ENCODE measurements at places on chromosomes 16 and 17.
A peak's percentile ranks its signal among the peaks of the same experiment; 100 is the strongest.

DNA sequence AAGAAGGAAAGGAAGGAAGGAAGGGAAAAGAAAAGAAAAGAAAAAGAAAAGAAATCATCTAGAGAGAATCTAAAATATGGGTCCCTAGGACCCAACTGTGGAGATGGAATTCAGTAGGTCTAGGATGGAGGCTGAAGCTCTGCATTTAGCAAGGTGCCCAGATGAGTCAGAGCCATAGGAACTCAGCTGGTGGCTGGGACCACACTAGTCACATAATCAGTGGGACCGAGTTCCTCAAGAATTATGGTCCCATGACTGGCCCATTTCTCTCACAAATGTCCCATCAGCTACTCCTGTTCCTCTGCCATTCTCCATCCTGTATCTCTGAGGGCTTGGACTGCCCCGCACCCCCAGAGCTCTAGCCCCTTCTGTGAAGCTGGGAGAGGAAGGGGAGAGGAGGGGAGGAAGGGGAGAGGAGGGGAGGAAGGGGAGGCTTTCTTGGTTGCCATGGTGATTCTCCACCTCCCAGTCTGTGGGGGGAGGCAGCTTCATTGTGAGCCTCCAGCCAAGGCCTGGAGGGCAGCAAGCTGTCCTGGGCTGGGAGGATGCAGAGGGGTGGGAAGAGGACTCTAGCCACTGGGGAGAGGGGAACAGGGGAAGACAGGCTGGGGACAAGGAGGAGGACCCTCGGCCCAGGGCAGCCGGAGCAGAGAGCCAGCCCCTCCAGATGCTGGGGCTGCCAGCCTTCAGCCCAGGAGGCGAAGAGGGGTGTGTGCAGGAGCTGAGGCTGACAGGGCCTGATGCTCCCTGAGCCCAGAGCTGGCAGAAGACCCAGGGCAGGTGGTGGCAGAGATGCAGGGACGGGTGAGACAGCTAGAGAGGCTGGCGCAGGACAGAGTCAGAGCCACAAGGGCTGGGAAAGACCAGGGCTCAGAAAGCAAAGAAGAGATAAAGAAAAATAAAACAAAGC is 37.8 kb upstream of the LHX1 start:
- no peak for DNase-seq

- DNase-seq, result no peak
These were observed 6.0 kb downstream of the NAGPA start for GRCh38 chr16:5027575-5028235.

GRCh38 chr17:39063681-39064069 is 87.8 kb downstream of the PLXDC1 start:
- no peak for DNase-seq

DNA sequence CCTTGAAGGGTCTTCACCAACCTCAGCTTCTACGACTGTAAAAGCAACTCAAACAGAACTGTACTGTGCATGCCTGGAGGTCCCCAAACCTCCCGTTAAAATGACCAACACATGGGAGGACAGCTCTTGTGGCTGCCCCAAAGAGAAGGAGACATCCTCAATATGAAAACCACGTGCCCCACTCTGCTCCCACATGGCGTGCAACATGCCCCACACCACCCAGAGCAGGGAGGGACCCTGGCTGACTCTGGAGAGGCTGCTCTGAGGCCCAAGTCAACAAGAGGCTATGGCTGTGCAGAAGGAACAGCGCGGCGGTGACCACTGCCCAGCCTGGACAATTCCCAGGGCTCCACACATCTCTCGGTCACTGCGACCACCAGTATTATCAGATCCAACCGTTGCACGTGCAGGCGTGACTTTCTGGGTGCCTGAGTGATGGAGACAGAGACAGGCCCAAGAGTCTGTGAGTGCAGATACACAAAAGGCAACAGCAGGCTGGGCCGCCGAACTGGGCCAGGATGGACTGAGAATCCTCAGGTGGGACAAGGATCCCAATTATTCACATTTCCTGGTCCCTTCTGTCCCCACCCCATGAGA is 1.4 kb downstream of the PLD6 start:
- DNase-seq, result no peak

DNA sequence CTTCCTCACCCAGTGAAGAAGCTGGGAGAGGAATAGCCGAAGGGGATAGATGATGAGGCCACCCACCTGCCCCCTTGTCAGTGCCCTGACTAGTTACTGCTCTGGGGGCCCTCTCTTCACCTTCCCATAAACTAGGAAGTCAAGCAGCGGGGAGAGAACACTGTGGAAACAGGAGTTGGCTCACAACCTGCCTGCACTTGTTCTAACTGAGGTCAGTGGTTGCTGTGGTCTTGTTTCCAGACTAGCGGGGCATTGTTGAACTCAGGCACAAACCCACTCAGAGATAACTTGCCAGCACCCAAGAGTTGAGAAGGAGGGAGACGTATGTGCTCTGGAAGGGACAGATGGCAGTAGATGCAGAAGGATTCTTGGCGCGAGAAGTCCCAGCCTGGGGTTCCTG is 48.6 kb upstream of the DDX52 start:
- no peak for DNase-seq

- no peak for DNase-seq
These were observed 39.7 kb downstream of the NUP93 start for GRCh38 chr16:56769677-56770076.

- DNase-seq, result no peak
These were observed 119.9 kb upstream of the SMURF2 start for GRCh38 chr17:64781810-64782555.

DNA sequence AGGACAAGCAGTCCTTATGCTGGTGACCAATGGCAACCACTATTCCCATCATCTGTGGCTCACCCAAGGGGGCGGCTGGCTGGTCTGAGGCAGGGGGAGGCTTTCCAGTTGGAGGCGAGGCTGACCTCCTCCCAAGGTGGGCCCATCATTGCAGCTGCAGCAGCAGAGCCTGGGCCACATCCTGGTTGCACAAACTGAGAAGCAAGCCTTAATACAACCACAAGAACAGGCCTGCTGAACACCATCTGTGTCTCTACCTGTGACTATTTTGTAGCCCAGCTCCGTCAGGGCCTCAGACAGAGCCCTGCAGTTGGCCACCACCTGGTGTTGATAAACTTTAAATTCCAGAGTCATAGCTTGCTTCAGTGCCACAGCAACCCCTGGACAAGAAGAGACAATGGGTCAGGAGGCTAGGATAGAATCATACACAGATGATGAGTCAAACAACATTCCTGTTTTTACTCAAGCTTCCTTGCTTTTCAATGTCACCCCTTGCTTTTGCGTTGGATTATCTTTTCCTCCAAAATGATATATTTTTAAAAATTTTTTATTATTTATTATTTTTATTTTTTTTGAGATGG is 17.9 kb downstream of the SMCR8 start:
- no peak for DNase-seq

GRCh38 chr16:9199311-9199710 is 107.9 kb downstream of the HAPSTR1 start:
- no peak for DNase-seq

DNA sequence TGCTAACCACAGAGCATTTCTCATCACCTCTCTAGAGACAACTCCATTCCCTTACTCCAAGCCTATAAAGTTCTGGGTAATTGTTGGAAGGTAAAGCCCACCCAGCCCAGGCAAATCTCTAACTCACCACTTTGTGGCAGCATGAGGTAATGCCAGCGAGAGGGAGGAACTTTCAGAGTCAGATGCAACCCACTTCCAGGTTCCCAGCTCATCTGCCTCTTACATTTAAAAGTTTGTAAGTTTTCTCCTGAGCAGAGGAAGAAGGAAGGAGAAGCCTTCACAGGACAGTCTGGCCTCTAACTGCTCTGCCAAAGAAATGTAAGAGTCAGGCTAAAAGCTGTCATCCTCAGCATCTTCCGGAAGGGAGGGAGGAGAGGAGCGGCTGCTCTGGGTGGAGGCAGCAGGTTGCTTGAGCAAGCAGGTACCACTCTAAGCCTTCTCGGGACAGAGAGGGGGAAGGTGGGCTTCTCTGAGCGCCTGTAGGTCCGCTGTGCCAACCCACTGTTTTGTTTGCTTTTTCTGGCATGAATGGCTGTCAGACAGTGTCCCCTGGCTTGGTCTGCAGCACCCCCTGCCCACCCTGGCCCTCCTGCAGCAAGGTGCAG is 1.0 kb downstream of the ZNF319 start:
- DNase-seq, result peak; percentile 69

GRCh38 chr16:85067426-85067825 is 39.8 kb downstream of the KIAA0513 start:
- DNase-seq, result no peak

GRCh38 chr17:43129671-43130010 is 4.5 kb upstream of the BRCA1 start:
- no peak for DNase-seq

GRCh38 chr16:11708421-11708820 is 34.2 kb downstream of the TXNDC11 start:
- DNase-seq, result no peak

- no peak for DNase-seq
These were observed 95.7 kb upstream of the AKTIP start for GRCh38 chr16:53598511-53599275.

GRCh38 chr16:2386990-2387389 is 42.3 kb upstream of the CCNF start:
- DNase-seq, result no peak

GRCh38 chr16:47888142-47888541 is 267.7 kb downstream of the ABCC12 start:
- no peak for DNase-seq

DNA sequence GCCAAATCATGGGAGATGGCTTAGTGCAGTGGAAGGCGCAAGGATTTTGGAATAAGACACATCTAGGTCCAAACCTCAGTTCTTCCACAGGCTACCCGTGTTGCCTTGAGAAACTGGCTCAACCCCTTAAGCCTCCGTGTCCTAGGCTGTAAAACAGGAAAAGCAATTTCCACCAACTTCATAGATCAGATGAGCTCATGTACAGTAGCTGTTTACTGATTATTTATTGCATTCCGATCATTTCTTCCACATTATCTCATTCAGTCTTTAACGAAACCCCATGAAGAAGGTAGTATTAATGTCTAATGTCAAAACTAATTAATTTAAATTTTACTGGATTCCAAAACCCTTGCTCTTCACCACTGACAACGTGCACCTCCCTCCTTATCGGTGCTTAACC is 231.6 kb downstream of the GRIN2A start:
- DNase-seq, result no peak

DNA sequence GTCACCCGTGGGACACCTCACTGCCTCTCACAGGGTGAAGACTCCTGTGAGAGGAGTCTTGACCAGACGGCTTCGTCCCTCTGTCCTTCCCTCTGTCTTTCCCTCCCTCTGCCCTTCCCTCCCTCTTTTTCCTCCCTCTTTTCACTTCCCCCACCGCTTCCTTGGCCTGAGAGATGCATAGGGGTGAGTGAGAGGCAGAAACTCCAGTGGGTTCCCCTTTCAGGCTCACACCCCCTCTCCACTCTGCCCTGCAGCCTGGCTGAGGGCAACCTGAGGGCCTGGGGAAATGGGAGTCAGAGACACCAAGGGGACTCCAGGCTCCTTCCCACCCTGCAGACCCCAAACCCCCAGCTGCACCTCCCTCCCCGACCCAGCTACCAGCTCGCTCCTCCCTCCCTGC is 14.6 kb upstream of the KRT17 start:
- DNase-seq, result no peak

- no peak for DNase-seq
These were observed 176.4 kb upstream of the ZKSCAN2 start for GRCh38 chr16:25434064-25434463.

DNA sequence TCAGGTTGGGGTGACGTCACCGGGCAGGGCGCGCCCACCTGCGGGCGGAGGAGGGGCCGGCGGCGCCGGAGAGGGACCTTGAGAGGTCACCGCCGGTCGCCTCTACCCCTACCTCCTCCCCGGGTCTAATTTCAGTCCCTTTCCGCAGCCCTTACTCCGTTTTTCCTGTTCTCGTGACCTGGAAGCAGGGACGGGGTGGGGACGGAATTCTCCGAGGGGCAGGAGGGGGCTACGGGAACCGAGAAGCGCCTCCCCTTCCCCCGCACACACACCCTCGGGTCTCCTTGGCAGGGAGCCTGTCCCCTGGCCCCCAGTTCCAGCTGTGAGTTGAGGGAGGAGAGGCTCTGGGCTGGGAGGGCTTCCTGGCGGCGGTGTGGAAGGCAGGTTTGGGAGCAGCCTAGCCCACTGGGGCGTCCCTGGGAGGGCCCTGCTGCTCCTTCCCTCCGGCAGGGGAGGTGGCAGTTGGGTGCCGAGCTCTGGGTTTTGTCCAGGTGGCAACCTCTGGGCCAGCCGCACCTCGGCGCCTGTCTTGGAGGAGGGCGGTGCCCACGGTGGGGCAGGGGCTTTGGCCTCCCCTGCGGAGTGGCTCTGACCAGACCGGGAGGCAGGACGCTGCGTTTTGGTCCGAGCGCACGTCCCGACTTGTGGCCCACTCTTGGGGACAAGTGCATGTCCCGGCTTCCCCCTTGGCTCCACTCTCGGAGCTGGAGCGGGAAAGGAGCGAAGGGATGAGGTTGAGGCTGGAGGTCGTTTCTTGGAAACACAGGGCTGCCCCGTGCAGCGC is 773 bp downstream of the SYNGR3 start:
- DNase-seq, result peak; percentile 63

DNA sequence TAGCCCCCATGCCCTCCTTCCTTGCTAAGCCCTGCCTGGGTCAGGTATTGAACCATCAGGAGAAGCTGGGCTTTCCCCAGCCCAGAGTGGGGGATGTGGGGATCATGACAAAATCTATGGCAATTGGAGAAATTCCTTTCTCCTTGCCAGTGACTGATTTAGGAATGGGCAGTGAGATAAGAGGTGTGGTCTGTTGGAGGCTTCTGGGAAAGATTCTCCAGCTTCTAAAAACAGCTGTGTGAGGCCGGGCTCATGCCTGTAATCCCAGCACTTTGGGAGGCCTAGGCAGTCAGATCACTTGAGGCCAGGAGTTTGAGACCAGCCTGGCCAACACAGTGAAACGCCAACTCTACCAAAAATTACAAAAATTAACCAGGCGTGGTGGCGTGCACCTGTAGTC is 69.1 kb downstream of the SRCIN1 start:
- DNase-seq, result no peak

- no peak for DNase-seq
These were observed 69.9 kb downstream of the GSG1L start for GRCh38 chr16:27993587-27993986.

GRCh38 chr17:79852748-79853147 is 13.5 kb upstream of the CBX4 start:
- DNase-seq, result no peak

DNA sequence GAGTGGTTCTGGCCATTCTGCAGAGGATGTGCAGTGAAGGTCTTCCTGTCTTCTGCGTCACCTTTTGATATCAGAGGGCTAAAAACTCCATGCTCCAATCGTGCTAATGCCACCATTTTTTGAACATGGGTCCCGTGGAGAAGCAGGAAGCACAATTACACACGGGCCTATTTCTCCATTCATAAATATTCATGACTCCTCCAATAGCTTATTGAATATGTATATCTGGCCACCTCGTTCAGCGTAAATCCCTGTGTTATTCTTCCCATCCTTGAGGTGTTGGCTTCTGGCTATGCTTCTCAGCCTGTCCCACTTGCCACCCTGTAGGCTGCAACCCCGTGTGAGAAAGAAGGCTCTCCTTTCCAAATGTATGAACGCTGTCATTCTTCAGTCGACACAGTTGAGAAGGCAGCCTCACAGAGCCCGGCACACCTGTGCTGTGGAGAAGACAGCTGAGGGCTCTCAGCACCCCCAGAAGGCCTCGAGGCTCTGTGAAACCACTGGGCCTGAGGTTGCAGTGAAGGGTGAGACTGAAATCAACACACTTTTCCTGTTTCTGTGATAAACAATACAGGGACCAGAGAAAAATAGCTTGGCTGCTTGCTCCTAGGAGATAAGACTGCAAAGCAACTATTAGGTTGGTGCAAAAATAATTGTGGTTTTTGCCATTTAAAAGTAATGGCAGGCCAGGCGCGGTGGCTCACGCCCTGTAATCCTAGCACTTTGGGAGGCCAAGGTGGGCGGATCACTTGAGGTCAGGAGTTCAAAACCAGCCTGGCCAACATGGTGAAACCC is 4.9 kb upstream of the ANKRD40CL start:
- DNase-seq, result no peak

- no peak for DNase-seq
These were observed 454.8 kb upstream of the CDH11 start for GRCh38 chr16:65576631-65577030.
